IMR-90 (cell line): ENCODE measurements at places on chromosomes 6 and 20. TPM values are rescaled to one million over a fixed set of nuclear protein-coding genes. Genes with fewer than 3 reads are reported as not detected.

GRCh38 chr6:155452576-155452975 is 3.1 kb downstream of the NOX3 start:
- DNase-seq, result peak; percentile 6

The L3MBTL3 gene
- total RNA-seq, result 7.2 and 14.4 TPM in 2 replicates

DNA sequence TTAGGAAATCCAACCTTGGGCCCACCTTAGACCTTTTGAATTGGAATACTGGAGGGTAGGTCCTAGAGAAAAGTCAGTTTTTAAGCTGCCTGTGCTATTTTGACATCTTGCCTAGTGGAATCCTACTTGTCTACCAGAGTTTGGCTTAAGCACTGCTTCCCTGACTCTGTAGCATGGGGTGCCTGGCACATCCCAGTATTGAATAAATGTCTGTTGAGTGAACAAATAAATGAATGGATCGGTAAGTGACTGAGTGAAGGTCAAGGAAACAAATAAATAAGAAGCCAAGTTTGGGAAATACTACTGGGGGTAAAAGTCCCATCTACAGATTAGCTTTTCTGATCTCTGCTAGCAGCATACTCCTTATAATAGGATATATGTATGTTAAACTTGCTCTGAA is 140.5 kb downstream of the FNDC1 start:
- DNase-seq, result no peak

The CYP24A1 gene
- total RNA-seq, result not detected in 2 replicates

DNA sequence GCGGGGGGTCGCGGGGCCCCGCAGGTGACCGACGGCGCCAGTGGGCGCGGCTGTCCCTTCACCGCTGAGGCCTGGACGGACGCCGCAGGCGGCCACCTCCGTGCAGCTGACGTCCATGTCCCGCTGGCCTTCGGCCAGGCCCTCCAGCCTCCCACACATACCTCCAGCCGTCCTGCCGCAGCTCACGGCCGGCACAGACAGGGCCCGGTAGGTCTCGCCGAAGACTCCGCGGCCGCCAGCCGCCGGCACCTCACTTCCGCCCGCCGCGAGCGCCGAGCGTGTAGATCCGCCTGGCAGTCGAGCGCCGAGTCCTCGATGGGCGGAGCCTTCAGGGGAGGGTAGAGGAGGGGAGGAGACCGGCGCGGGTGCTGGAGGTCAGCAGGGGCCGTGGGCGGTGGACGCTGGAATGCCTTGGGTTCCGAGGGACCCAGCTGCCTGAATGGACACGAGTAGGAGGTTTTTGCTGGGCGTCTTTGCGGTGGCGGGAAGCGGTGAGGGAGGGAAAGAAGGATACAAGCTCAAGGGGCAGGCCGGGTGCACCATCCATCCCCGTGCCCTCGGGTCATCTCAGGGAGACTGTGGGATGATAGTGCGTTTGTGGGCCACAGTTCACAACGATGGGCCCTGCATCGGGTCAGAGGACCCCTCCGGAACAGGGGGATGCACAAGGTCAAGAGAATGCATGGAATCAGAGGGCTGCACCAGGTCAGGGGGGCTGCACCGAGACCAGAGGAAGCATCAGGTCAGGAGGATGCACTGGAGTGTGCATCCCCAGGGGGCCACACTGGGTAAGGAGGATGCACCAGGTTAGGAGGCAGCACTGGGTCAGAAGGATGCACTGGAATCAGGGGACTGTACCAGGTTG is at the start of gene EXOC2:
EXOC2 (minus strand) TSS at position 282 of the 865 bp plus-strand sequence. CDS start 55,321 bp downstream, outside the sequence.
- peak; percentile 74 for DNase-seq

The PNLDC1 gene
- not detected in 2 replicates for total RNA-seq

The RUNX2 gene
- total RNA-seq, result 2.3 and 3.1 TPM in 2 replicates

- DNase-seq, result no peak
These were observed 20.4 kb downstream of the THEMIS start for GRCh38 chr6:127880429-127880828.

- DNase-seq, result peak; percentile 84
These were observed 44.3 kb downstream of the KHDC1L start for GRCh38 chr6:73180763-73181619.

DNA sequence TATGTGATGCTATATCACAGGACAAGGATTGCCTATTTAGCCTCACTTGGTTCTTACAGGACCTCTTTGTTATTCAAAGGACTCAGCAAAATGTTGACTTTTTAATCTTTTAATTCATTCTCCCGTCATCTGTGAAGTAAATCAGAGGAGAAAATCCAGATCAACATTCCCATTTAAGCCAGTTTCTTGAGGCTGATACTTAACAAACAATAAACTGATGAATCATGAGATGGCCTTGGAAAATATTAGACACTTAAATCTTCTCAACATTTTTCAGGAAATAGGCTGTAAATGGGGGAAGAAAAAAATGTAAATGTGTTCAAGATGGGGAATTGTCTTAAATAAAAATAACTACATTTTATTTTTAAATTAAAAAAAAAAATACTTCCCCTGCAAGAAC is 55.9 kb upstream of the UBR2 start:
- DNase-seq, result peak; percentile 10

The ZKSCAN8 gene
- total RNA-seq, result 15.0 and 22.8 TPM in 2 replicates

GRCh38 chr6:40946738-40947301 is 92.2 kb downstream of the UNC5CL start:
- no peak for DNase-seq

The SRPK1 gene
- 44.6 and 92.8 TPM in 2 replicates for total RNA-seq

The MUCL3 gene
- not detected in 2 replicates for total RNA-seq

GRCh38 chr6:149963212-149963461 is 606 bp upstream of the ULBP1 start:
- peak; percentile 40 for DNase-seq

DNA sequence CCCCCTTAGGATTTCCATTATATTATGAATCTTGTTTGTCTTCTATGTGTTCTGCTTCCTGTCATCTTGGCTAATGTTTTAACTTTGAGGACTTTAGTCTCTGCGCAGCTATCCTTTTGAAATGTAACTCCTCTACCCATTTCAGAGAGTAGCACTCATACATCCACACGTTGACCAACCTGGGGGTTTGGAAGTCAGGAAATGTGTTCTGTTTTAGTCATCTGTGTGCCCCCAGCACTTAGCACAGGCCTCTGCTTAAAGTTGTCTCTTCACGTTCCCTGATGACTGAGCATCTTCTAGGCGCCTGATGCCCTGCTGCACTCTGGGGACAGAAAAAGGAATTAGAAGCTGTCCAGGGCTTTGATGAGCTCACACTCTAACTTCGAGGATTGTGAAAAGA is 47.9 kb downstream of the HMGN3 start:
- no peak for DNase-seq

The COL9A3 gene
- total RNA-seq, result 0.28 and 0.36 TPM in 2 replicates

The TSHZ2 gene
- under 0.01 TPM in 1 of 2 replicates, not detected in the other for total RNA-seq

The SRSF6 gene
- 72.4 and 74.2 TPM in 2 replicates for total RNA-seq

DNA sequence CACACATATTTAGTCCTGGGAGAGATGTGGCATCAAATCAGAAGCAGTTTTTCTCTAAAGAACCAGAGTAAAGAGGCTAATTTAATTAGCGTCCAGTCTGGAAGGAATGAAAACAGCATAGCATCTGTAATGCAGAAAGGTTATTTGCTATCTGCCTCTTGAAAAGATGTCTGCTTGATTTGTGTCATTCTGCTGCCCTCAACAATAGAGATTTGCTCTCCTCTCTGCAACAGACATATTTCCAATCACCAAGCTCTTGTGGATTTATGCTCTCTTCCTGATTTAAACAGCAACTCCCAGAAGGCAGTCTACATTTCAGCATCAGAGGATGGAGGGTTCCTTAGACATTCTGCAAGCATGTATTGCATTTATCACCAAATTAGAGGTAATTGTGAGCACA is 53.5 kb upstream of the AKAP12 start:
- no peak for DNase-seq

The OR12D2 gene
- total RNA-seq, result not detected in 2 replicates

The BPI gene
- not detected in 2 replicates for total RNA-seq
